ENCODE measurements at places on chromosomes 7 and 10.

GRCh38 chr7:83439026-83439425 lies 209.9 kb downstream of the SEMA3E start:
- DNase-seq, result no peak

DNA sequence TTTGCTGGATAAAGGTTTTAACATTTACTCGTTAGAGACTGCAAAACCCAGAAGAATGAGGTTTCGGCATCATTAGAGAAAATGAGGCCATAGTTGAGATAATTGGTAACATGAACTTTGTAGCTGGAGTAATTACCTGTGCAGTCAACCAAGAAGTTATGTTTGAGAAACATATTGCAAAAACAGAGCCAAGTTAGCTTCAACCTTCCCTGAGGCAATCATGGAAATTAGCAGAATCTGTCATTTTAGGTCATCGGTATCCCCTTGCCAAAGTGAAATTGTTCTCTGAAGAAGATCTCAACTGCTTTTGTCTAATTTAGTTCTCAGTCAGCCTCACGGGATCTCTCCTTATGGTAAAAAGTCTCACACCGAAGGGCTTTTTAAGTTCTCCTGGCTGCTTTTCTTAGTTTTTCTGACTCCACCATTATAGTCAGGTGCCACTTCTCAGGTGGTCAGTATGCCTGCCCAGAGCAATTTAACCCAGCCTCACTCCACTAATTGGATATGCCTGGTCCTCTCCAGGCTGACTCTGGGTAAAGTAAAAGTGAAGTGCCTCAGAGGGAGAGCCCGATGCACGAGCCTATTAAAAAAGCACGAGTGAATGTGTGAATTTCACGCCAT lies 52.5 kb downstream of the NRCAM start:
- no peak for DNase-seq

GRCh38 chr7:84196084-84196503 lies 1.5 kb upstream of the SEMA3A start:
- no peak for DNase-seq

DNA sequence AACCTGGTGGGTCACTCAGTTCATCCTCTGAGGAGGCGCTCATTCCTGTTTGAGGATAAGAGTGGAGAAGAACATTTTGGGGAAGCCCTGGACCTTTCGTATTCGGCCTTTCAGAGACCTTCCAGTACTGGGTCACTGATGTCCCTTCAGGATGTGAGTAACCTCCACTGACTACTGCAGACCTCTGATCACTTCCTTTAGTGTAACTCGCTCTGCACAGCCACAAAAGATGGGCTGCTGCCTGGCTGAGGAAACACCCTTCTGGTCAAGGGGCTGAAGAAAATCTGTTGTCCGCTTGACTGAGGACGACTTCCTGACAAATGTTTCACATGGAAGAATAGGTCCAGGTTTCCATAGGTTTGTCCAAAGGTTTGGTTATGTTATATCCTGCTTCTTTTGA lies 15.9 kb upstream of the TBXAS1 start:
- DNase-seq, result no peak

DNA sequence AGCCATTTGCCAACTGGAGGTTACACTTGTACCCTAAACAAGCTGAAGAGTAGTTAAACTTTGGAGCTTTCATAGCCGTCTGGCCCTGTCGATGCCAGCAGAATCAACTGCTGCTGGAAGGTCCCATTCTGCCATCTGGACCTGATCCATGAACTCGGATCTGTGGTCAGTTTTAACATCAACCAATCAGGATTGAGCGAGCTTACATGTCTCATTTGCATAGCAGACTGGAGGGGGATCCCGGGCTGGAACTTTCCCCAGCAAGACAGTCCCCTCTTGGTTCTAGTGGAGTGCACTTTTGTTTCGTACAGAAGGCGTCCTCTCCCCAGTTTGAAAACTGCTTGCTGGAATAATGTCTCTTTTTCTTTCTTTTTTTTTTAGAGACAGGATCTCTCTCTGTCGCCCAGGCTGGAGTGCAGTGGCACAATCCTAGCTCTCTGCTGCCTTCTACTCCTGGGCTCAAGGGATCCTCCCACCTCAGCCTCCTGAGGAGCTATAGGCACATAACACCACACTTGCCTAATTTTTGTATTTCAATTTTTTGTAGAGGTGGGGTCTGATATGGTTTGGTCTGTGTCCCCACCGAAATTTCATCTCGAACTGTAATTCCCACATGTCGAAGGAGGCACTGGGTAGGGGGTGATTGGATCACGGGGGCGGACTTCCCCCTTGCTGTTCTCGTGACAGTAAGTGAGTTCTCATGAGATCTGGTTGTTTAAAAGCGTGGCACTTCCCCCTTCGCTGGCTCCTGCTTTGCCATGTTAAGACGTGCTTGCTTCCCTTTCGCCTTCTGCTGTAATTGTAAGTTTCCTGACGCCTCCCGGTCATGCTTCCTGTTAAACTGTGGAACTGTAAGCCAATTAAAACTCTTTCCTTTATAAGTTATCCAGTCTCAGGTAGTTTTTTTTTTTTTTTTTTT lies 42.8 kb upstream of the SEPHS1 start:
- no peak for DNase-seq

- no peak for DNase-seq
Measured at GRCh38 chr7:36082910-36083309, 70.1 kb upstream of the EEPD1 start.

DNA sequence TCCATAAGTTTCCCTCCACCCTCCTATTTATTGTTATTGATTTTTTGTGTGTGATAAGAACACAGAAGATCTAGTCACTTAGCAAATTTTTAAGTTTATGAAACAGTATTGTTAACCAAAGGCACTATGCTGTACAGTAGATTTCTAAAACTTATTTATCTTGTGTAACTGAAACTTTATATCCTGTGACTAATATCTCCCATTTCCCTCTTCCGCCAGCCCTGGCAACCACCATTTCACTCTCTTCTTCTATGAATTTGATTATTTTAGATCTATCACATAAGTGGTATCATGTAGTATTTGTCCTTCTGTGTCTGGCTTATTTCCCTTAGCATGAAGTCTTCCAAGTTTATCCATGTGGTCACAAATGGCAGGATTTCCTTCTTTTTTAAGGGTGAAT lies 144.3 kb upstream of the INHBA start:
- no peak for DNase-seq

GRCh38 chr10:86169066-86169465 lies 197.5 kb downstream of the GRID1 start:
- DNase-seq, result no peak

- DNase-seq, result no peak
Measured at GRCh38 chr10:85008488-85009184, 680.2 kb downstream of the CCSER2 start.

- DNase-seq, result peak; percentile 54
Measured at GRCh38 chr7:158695726-158696452, 8.7 kb downstream of the NCAPG2 start.
